Stomach (tissue), 19 donors: ENCODE measurements at places on chromosomes 4 and X. TPM values are rescaled to one million over a fixed set of nuclear protein-coding genes. Genes with fewer than 3 reads are reported as not detected.

DNA sequence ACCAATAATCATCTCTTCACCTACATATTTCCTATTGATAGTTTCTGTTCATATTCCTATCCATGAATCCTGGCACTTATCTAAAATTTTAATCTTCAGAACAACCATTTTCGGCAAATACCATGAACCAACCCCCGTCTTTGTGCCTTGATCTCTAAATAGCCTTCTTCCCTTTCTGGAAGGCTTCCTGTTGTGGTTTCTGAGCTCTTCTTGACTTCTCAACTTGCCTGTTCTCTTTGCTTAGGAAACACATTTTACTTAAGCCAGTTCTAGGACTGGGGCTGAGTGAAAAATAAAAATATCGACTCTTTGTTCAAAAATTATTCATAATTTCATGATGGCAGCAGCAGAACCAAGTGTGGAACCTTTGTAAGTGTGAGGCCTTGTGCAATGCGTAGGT lies 882.4 kb downstream of the C4orf33 start:
- no peak for DNase-seq

DNA sequence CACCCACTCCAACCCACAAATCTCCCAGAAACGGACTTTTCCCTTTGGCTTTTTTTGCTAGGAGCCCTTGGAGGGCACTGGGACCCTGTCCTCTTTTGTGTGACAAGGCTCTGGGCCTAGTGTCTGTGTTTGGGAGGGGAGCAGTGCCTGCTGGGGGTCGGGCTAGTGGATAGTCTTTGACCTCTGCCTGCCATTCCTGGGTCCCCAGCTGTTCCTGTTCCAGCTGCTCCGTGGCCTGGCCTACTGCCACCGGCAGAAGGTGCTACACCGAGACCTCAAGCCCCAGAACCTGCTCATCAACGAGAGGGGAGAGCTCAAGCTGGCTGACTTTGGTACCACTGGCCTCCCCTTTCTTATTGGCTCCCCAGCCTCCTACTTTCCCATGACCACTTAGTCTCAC lies 6.7 kb upstream of the USP11 start:
- no peak for DNase-seq

DNA sequence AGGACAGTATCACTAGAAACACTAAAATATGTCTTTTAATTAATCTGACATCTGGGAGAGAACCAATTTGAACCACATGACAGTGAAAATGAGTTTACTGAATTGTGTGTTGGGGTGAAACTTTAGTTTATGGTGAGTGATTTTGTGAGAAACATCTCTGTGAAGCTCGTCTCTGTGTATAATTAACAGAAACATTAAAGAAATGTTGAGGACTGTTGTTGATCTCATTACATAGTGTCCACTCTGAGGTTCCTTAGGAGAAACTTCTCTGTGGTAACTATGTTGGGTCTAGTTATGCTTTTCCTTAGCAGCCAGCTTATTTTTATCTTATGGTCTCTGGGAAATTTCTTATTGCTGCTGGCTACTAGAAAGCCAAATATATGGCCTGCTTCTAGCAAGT lies 15.8 kb downstream of the FGF2 start:
- no peak for DNase-seq

GRCh38 chr4:56871371-56871866 lies 36.3 kb upstream of the REST start:
- peak; percentile 39 for DNase-seq

GRCh38 chr4:96343836-96344235 lies 503.9 kb downstream of the PDHA2 start:
- DNase-seq = no peak

The KCTD8 gene
- total RNA-seq = 0.18 TPM

DNA sequence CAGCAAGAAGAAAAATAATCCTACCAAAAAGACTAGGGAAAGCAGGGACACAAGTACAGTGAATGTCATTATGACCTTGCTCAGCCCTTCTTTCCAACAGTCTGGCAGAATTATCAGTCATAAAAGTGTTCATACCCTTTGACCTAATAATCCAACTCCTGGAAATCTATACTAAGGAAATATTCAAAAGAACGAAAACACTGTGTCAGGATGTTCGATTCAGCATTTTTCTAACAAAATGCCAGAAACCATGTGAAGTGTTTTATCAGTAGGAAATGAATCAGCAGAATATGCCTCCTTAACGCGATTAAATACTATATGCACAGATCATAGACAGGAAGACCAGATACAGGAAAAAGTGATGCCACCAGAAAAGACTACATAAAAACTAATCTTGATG lies 16.2 kb upstream of the S100G start:
- DNase-seq = no peak

DNA sequence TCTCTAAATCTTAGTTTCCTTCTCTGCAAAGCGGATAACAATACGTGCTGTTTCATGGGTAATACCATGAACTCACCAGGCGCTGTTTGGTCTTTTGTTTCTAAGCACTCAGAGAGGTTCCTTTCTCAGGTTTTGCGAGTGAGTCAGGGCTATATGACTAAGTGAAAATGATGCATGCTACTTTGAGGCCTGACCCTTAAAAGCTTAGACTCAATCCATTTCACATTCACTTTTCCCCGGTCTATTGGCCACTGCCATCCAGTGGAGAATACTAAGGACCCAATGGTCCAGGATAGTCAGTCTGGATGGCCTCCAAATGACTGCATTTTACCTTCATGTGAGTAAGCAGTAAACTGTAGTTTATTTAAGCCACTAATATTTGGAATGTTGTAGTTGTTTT lies 400.8 kb upstream of the SLIT2 start:
- DNase-seq = no peak

GRCh38 chrX:77617206-77617605 lies 168.8 kb downstream of the ATRX start:
- no peak for DNase-seq

DNA sequence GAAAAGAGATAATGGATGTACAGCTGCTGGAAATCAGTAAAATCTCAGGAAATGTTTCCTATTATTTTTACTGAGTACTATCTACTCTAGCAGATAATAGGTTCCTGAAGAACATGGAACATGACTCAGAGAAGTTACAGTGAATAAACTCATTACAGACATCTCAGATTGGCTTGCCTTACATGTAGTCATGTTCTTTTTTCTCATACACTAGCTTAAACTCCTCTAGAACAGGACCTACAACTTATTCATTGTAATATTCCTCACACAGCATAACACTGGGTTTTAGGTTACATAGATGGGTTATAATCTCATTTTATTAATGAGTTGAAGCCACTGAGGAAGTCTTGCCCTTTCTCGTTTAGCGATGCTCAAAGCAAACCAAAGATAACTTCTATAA lies 86.9 kb upstream of the BMP2K start:
- no peak for DNase-seq

- DNase-seq = no peak
Measured at GRCh38 chr4:131551306-131551705, 1597.8 kb upstream of the PCDH10 start.
